ENCODE measurements at places on chromosomes 11 and 22.
A peak's percentile ranks its signal among the peaks of the same experiment; 100 is the strongest.

- DNase-seq: no peak
These were observed 17.6 kb upstream of the MED17 start for GRCh38 chr11:93766504-93766903.

DNA sequence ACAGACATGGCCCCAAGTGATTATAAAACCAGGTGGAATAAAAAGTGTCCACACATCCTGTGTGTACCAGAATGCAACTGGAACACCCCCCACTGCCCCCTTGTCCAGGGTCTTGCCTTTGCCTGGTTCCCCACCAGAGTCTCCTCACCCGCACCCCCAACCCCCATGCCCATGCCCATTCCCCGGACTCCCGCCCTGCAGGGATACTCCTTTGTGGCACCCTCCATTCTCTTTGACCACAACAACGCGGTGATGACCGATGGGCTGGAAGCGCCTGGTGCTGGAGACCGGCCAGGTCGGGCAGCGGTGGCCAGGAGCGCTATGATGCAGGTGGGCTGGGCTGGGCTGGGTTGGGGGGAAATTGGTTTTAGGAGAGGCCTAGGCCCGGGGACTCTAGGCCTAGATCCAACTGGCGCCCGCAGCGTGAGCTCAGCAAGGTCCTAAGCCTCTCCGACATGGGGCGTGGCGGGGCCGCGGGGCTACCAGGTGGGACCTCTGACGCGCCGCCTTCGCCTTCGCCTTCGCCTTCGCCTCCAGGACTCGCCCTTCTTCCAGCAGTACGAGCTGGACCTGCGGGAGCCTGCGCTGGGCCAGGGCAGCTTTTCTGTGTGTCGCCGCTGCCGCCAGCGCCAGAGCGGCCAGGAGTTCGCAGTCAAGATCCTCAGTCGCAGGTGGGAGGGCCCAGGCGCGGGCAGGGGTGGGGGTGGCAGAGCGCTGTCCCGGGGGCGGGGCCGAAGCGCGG lies 9.1 kb downstream of the RPS6KA4 start:
- DNase-seq: no peak

DNA sequence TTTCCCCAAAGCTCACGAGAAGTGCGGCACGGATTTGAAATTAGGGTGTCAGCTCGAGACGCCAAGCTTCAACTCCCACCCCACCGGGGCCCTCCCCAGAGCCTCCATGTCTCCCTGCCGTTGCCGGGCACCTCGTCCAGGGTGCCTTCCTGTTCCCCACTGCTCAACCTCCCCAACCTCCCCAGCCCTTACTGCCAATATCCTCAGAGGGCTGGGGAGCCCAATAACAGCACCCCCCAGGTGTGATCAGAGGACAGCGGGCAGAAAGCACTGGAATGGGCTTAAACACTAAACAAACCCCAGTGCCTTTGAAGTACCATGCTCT lies 1336.4 kb downstream of the TBC1D22A start:
- DNase-seq: no peak

- DNase-seq: no peak
These were observed 475.0 kb downstream of the MIAT start for GRCh38 chr22:27132400-27132799.

GRCh38 chr11:47607380-47607779 lies 13.2 kb upstream of the C1QTNF4 start:
- DNase-seq: no peak

DNA sequence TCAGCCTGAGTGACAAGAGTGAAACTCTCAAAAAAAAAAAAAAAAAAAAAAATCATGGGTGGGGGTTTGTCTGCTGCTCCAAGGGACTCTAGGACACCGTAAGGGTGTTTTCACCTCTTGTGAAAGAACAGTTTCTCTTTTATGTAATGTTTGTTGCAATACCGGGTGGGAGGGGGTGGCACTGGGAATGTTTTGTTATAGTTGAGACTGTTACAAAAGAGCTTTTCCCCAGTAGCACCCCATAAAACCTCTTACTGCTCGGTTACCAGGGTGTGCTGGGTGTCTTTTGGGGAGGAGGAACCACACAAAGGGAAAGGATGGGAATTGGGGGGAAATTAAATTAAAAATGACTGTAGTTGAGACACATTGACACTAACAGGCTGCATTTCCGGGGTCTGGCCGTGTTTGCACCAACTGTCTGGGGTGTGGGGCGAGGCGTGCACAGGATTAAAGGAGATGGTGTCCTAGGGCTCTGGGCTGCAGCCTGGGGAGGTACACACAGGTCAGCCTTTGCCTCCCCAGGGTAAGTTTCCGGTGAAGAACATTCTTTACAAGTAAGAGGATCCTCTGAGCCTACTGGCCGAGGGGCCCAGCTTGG lies 1.6 kb downstream of the NFAM1 start:
- no peak for DNase-seq

DNA sequence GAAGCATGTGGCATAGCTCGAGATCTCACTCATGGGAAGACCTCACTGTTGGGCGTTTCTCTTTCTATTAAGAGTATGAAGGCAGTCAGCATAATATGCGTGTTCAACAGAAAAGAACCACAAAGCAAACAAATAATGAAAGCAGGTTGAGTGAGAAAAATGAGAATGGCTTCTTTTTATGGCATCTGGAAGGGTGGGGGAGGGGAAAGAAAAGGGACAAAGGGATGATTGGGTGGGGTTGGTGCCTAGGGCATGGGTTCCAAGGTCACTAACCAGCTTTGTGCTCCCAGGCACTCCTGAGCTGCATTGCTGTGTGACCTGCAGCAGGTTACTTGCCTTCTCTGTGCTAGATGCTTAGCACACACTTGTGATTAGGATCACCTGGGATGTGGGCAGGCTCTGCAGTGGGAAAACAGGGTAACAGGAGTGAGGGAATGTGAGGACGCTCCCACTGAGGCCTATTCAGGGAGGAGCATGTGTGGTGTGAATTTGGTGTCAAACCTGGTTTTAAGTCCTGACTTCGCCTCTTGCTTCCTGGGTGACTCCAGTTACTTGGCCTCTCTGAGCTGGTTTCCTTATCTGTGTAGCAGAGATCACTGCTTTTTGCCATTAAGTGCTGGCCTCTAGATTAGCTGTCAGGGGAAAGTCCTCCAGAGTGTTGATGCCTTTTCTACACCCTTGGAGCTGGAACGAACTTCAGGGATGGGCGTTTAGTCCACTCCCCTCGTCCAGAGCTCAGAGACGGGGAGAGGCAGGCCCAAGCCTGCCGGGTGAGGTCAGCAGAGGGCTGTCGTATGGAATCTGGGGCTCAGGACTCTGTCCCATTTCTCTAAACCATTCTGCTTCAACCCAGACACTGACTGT lies 74.8 kb downstream of the KIAA1671 start:
- DNase-seq: no peak

DNA sequence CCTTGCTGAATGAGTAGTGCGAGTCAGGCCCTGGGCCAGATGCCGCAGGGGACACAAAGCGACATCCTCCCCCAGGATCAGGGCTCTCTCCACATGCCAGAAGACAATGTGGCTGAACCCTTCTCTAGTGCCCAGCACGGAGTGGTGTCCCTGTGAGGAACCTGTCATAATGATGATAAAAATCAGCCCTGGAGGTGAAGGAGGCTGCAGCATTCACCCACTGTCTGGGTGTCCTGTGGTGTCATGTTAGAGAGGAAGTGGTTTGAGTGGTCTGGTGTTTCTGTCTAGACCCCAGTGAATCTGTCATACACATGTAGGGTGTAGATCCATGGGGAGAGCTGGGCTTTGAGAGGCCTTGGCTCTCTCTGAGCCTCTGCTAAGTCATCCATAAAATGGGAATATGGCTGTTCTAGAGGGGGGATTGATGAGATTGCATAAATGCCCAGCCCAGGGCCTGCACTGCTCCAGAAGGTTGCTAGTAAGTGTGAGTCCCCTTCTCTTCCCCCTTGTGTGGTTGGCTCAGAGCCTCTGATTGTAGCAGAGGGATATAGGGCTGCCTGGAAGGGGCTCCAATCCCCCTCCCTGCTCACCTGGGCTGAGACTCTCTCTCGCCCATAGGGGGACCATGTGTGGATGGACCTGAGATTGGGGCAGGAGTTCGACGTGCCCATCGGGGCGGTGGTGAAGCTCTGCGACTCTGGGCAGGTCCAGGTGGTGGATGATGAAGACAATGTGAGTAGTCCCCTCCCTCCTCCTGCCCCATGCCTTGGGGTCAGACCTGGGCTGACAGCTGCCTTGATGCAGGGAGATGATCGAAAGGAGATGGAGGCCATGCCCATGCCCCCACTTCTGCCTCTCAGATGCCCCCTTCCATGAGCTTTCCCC lies 14.3 kb downstream of the MYO7A start:
- no peak for DNase-seq

DNA sequence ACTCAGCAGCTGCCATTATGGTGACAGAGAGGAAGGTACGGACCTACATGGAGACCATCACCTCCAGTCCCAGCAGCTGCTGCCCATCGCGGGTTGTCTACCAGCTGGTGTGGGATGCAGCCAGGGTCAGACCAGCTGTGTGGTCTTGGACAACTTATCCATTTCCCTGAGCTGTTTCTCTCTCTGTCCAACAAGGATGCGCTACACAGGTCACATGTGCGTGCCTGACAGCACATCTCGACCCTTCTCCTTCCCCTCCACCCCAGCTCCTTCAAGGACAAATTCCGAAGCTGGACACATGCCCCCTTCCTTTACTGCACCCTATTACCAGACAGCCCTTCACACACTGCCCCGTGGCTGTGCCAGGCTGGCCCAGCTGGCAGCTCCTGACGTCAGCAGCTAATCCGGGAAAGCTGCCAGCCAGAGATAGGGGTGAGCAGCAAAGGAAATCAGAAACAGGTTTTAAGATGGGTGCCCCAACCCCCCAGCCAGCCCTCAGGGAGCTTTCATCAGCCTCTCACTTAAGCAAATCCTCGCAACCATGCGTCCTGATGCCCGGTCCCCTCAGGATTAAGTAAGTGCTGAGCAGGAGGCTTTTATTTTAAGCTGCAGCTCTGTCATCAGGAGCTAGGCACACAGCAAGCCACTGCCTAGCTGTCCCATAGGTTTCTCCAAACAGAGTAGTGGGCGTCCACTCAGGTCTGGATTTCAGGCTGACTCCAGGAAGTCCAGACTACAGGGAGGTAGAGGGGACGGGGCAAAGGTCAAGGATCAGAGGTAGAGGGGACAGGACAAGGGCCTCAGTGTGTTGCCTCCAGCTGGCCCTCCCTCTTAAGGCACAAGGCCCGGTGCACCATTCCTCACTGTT lies 20.3 kb downstream of the TEF start:
- DNase-seq: peak; percentile 94

- no peak for DNase-seq
These were observed 50.4 kb downstream of the TCP11L1 start for GRCh38 chr11:33089776-33090175.

All from D341Med (cell line).